ENCODE measurements at places on chromosomes 4 and X.
A peak's percentile ranks its signal among the peaks of the same experiment; 100 is the strongest.

DNA sequence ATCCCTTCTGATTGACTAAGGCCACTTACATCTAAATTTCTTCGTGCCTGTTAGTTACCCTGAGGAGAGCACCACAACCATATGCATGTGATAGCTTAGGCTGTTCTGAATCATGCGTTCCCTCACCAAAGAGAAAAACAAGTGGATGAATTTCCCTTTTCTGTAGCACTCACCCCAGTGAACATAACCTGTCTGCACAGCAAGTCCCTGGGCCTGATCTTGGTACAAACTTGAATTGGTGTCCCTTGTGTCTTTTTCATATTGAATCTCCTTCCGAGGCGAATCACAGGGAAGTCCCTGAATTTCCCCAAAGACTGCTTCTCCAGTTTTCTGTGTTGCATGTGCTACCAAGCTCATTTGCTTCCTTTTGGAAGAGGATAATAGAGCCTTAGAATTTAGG is 100.4 kb downstream of the KLHL8 start:
- no peak for DNase-seq

- peak; percentile 6 for DNase-seq
Measured at GRCh38 chrX:5117816-5118215, 1110.9 kb downstream of the NLGN4X start.

DNA sequence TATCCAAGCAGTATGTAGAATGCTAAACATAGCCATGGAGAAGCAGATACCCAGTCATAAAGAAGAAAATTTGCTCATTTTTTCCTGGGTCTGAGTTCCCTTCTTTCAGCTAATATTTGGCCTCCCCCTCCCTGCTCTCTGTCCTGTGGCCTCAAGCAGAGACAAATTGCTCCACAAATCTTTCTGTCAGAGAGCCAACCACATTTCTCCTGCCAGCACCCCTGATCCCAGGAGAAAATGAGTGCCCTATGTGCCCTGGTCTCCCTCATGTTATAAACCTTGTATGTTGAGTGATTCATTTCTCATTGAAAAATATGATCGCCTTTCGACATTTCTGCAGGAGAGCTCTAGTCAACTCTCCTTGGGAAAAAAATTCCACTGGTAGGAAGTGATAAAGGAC is 82.0 kb downstream of the TMEM156 start:
- no peak for DNase-seq

- DNase-seq: peak; percentile 37
Measured at GRCh38 chr4:132063829-132064228, 1085.3 kb upstream of the PCDH10 start.

- peak; percentile 34 for DNase-seq
Measured at GRCh38 chrX:154729439-154729838, 21.4 kb downstream of the GAB3 start.

GRCh38 chr4:182212211-182212761 is 30.9 kb upstream of the TENM3 start:
- DNase-seq: peak; percentile 50

DNA sequence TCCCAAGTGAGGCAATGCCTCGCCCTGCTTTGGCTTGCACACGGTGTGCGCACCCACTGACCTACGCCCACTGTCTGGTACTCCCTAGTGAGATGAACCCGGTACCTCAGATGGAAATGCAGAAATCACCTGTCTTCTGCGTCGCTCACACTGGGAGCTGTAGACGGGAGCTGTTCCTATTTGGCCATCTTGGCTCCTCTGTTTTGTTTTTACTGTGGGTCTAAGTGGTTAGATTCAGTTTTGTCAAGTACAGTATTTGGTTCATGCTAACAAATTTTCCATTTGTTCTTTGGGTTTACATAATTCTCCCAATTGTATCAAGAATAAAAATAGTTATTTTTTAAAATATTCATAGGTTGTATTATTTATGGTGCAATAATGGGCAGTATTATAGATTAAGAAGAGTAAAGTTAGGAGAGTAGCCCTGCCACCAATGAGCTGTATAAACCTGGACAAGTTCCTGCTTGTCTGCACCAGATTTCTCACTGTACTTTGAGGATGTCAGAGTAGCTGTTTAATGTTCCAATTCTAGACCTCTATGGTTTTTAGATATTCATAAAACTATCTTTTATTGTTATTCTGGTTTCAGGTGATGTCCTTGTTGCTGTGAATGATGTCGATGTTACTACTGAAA is 23.4 kb downstream of the INTU start:
- no peak for DNase-seq

DNA sequence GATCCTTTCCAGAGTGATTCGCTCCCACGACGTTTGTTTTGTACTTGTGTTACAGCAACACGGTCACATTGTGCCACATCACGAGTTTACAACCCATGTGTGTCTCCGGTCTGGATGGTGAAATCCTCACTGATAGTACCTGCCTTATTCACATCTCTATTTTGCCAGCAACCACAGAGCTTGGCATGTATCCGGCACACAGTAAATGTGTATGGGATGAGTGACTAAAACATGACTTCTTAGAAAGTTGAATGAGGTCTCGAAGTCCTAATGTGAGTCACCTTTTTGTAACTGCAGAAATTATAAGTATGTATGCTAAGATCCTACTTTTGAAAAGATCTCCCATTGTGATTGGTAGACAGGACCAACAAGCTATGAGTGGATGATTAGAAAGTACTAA is 7.5 kb downstream of the STOX2 start:
- DNase-seq: no peak

- DNase-seq: no peak
Measured at GRCh38 chr4:118727360-118727759, 42.2 kb downstream of the METTL14 start.

DNA sequence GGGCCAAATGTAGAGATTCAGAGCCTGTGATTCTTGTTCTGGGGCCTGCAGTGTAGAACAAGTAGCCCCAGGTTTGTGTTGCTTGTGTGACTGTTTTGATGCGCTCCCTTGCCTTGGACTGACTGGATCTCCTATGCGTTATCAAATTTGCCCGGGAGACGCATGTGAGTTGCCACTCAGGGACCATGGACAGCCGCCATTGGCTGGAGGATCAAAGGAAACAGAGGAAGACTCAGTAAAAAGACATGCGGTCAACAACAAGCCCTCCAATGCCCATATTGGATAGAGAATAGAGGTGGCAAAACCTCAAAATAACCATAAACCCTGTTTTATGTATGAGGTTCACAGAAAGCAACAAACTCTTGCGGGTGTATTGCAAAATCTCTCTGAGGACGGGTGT is 327.5 kb upstream of the IGFBP7 start:
- no peak for DNase-seq

- no peak for DNase-seq
Measured at GRCh38 chr4:42512226-42512625, 114.9 kb downstream of the SHISA3 start.

- no peak for DNase-seq
Measured at GRCh38 chr4:2090642-2091041, 31.5 kb downstream of the NAT8L start.

- peak; percentile 78 for DNase-seq
Measured at GRCh38 chr4:158750379-158750778, 18.4 kb upstream of the FNIP2 start.

- DNase-seq: no peak
Measured at GRCh38 chr4:36719425-36719824, 438.0 kb downstream of the DTHD1 start.

DNA sequence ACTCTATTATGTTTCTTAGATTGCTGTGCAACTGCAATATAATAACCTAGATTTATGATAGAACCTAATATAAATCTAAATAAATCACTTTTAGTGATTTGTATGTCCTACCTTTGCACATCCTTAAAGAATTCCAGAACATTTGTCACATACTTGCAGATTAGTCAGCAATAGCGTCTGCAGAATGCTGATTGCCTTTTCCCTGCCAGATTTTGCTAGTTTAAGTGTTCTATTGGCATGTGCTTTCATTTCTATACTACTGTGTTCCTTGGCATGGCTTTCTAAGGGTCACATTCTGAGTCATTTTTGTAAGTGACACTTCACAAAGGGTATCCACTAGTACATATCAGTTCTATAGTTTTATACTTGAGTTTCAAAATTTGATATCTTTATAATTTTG is 303.1 kb upstream of the GIMD1 start:
- peak; percentile 18 for DNase-seq

GRCh38 chr4:146957237-146957636 is 11.6 kb upstream of the TTC29 start:
- DNase-seq: peak; percentile 69

DNA sequence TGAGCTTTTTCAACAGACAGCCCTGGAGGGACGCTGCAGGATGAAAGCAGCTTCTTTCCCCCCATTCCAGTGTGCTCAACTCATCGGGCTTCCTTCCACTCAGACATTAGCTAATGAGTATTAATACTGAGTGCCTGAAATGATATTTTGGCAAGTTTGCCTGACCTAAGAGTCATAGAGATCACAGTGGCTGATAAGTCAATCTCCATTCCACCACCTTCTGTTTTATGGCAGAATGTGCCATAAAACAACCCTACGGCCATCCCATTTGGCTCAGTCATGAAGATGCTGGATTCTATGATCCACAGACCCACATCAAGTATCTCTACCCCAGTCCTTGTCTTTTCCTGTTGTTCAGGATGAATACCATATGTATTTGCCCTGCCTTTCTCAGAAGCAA is 48.3 kb upstream of the MAB21L2 start:
- DNase-seq: no peak

- peak; percentile 46 for DNase-seq
Measured at GRCh38 chrX:2609431-2610238, 81.5 kb upstream of the CD99 start.

DNA sequence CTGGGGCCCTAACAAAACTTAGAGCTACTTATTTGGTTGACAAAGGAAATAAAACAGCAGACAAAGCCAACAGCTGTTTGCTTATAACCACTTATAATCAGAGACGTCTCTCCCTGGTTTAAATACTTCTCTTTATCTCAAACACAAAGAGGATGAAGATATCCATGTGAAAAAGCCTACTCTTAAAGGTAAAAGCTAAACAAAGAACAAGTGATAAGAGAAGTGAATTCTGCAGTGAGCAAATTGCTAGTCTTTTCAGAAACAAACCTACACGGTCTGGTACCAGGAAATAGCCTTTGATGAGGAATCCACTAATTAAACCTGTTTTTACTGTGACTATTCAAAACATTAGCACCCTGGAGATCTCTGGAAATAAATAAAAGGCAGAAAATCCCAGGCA is 46.7 kb downstream of the GRIA3 start:
- no peak for DNase-seq

GRCh38 chr4:21780148-21780547 is 168.4 kb downstream of the KCNIP4 start:
- DNase-seq: peak; percentile 30

- peak; percentile 19 for DNase-seq
Measured at GRCh38 chrX:106952988-106953387, 32.8 kb downstream of the CLDN2 start.

DNA sequence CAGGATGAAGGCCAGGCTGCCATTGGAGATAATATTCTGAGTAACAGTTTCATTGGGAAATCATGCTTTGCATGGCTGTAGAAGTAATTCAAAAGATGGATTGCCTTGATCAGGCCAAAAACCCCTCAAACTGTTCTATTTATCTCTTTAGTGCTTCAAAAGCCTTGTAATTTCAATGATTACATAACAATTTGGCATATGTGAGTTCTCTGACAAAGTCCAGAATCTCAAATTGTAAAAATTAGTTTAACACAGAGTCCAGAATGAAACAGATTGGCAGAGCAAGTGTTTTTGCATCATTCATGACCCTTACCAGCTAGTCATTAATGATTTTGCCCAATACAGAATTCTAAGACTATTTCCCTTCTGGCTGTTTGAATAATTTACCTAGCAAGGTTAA is 347.3 kb downstream of the SPRY1 start:
- no peak for DNase-seq

DNA sequence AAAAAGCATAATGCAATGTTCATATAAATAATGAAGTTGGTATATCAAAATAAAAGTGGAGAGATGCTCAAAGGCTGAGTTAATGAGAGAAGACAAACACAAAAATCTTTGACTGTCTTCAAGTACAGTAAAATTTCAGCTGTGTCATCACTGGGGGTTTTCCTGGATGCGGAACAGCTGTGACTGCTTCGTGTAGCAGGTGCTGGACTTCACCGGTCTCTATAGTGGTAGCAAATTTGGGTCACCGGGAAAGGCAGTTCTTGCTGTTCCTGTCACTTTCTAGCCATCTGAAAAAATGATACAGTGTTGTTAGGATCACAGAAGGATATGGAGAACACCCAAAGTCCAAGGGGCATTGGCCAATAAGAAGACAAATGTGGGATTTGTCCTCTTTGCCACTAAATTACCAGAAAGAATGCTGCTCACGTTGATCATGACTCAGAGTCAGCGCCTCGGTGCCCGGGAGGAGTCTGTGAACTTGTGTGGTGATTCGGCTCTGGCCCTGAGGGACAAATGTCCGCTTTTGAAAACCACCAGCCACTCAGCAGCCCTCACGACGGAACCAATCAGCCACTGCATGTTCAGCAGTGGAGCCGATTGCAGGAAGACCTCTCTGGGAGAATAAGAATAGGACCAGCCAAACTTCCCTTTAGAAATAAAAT is 230.1 kb upstream of the FAT1 start:
- DNase-seq: no peak

GRCh38 chr4:170990989-170991589 is 822.1 kb upstream of the GALNTL6 start:
- peak; percentile 40 for DNase-seq

DNA sequence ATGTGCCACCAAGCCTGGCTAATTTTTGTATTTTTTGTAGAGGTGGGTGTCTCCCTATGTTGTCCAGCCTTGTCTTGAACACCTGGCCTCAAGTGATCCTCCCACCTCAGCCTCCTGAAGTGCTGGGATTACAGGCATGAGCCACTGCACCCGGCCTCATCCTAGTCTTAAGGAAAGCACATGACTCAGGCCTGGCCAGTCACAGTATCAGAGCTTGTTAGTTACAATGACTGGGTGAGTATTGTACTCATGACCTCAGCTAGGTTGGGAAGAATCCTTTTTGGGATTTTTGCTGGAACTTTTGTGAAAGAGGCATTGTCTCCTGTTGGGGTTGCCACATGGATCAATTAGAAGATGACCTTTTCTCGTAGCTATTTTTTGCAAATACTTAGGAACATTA is 292.8 kb downstream of the RAPGEF2 start:
- DNase-seq: peak; percentile 13

- DNase-seq: no peak
Measured at GRCh38 chrX:96569034-96569433, 115.6 kb upstream of the DIAPH2 start.

GRCh38 chrX:26845056-26845455 is 618.1 kb downstream of the PPP4R3C start:
- DNase-seq: no peak

GRCh38 chr4:44961001-44961755 is 234.8 kb upstream of the GNPDA2 start:
- DNase-seq: no peak

DNA sequence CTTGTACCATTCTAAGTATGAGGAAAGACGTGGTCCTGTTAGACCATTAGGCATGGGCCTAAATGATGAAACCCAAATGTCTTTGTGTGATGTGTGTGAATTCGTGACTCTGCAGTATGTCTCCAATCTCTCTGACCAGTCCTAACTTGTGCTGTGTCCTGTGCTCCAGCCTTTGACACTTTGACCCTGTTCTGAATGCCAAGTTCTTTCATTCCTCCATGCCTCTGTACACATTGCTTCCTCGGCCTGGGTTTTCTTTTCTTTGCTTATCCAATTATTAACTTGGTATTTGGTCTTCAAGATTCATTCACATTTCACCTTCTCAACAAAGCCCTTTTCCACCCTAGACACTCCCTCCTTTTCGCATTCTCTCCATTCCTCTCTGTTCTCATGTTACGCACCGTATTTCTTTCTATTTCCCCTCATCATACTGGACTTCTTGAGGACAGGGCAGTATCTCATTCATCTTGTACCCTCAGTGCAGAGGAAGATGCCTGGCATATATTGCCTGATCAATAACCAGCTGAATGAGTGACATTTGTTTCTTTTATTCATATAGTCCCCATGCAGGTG is 138.7 kb downstream of the F11 start:
- DNase-seq: no peak

GRCh38 chrX:114952696-114953095 is 64.7 kb downstream of the IL13RA2 start:
- DNase-seq: no peak

All from mesenchymal stem cell (in vitro differentiated cells and primary cell).